Gastrocnemius medialis (tissue), 4 donors: ENCODE measurements at places on chromosomes 2 and 18. TPM values are rescaled to one million over a fixed set of nuclear protein-coding genes. Genes with fewer than 3 reads are reported as not detected.

Gene FAM237A
- not detected for total RNA-seq

Gene IL36RN
- not detected for total RNA-seq

Gene GKN2
- not detected for total RNA-seq

Gene CRYGC
- not detected for total RNA-seq

Gene EHD3
- 2.0 TPM for total RNA-seq

DNA sequence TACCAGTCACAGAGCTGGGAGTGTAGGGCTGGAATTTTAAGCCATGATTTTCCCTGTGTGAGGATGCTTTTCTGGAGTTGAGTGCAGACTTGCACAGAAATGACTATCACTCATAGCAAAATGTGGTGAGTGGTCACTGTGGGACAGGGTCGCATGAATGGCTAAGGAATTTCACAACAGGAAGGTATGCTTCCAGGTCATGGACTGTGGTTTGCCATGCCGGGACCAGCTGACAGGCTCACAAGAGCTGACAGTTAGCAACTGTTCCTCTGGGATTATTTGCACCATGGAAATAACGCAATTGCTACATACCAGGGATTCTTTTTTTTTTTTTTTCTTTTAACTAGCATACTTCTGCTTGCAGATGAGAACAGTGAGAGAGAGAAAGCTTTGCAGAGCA is 3.8 kb upstream of the UXS1 start:
- no peak for DNase-seq

GRCh38 chr2:8893978-8894820 is 56.8 kb upstream of the KIDINS220 start:
- DNase-seq = no peak

GRCh38 chr2:108942888-108943287 is 46.1 kb downstream of the EDAR start:
- DNase-seq = no peak

DNA sequence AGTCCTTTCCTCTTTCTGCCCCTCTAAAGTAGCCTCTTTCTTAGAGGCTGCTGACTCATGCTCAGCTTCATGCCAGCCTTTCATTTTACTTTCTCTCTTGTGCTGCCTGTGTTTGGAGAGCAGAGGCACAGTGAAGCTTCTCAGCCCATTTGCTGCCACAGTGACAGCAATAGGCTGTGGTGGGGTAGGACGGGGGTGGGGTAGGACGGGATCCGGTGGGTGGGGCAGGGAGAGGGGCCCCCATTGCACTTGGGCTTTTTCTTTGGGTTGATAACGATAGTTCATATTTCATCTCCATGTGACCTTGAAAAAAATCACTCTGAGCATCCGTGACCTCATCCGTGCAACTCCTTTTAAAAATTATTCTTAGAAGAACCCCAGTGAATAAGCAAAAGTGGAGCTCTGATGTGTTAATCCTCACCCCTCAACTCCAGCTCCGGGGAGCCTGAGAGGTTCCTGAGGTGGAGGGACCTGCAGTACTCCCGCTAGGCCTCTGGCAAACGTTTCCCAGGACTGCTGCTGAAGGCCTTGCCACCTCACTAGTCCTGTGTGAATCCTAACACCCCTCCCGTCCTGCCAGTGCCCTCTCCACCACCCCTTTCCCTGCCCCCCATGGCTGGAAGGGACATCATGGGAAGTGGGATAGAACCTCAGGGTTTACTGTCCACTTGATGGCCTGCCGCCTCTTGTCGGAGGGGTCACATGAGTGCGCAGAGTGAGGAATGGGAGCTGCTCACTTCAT is 70.8 kb downstream of the INPP4A start:
- DNase-seq = no peak

- DNase-seq = no peak
Observed at GRCh38 chr2:238771218-238771617, 76.7 kb upstream of the TWIST2 start.

- no peak for DNase-seq
Observed at GRCh38 chr18:57447154-57447621, 12.0 kb downstream of the ONECUT2 start.

DNA sequence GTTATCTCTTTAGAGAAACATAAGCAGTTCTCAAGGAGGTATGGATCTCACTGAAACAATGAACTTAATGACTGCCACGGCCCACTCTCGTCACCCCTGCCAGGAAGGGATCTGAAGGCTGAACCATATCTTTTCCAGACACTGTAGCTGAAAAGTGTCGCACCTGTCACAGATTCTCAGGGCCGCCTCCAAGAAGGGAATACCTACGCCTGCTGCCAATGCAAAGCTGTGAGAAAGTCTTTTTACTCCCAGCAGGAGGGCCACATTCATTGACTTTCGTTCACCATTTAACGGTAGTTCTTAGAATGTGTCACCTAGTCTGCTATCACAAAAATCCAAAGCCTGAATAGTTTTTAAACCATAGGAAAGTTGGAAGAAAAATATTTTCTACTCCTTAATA is 66.7 kb upstream of the SH3BP4 start:
- DNase-seq = no peak

DNA sequence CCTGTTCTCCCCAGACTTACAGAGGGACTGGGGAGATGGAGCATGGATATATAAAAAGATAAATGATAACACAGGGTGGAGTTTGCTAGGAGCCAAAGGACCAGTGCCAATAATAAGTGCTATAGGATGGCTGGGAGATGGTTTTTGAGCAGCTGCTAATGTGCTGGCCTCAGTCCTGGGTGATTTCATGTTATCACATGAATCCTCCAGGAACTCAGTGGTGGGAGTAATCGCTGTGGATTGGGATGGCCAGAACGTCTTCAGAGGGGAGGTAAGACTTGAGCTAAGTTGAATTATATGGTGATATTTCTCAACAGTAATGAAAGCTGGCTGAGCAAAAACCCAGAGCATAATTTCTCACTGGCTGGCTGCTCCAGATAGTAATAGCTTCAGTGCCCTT is 441.4 kb downstream of the SLC4A3 start:
- no peak for DNase-seq

DNA sequence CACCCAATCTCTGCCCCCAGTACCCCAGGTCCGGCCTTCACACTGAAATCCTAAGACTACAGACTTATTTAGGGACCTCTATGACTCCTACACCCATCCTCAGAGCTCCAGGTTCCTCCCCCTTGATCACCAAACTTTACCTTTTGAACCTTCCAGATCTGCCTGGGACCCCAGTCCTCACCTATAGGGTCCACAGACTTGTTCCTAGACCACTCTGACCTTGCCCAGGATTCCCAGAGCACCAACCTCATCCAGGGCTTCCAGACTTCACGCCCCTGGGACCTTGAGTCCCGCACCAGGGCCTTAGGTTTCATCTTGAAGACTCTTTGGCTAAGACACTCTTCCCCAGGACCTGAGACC is 462 bp downstream of the CHCHD5 start:
- DNase-seq = no peak

DNA sequence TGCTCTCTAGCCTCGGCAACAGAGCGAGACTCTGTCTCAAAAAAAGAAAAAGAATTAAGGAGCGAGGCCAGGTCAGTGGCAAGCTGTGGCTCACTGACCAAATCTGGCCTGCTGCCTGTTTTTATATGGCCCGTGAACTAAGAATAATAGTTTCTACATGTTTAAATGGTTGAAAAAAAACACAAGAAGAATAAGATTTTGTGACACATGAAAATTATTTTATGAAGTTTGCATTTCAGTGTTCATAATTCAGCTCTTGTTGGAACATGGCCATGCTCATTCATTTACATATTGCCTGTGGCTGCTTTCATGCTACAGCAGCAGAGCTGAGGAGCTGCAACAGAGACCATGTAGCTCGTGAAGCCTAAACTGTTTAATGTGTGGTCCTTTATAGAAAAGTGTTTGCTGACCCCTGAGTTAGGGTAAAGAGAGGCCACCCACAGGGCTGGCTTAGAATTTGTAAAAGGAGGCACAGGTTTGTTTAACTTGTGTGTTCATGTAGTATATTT is 59.5 kb downstream of the MFSD6 start:
- no peak for DNase-seq
